Osteoblast (primary cell): ENCODE measurements at places on chromosomes 16 and 17. TPM values are rescaled to one million over a fixed set of nuclear protein-coding genes. Genes with fewer than 3 reads are reported as not detected.

The CCL4L2 gene
- total RNA-seq: not detected in 2 replicates

The EPX gene
- total RNA-seq: not detected in 2 replicates

The KRT27 gene
- not detected in 2 replicates for total RNA-seq

The HOXB4 gene
- total RNA-seq: 0.29 and 0.36 TPM in 2 replicates

The RTN4RL1 gene
- total RNA-seq: 1.1 and 1.5 TPM in 2 replicates

The SLC16A5 gene
- 16.3 and 19.2 TPM in 2 replicates for total RNA-seq

DNA sequence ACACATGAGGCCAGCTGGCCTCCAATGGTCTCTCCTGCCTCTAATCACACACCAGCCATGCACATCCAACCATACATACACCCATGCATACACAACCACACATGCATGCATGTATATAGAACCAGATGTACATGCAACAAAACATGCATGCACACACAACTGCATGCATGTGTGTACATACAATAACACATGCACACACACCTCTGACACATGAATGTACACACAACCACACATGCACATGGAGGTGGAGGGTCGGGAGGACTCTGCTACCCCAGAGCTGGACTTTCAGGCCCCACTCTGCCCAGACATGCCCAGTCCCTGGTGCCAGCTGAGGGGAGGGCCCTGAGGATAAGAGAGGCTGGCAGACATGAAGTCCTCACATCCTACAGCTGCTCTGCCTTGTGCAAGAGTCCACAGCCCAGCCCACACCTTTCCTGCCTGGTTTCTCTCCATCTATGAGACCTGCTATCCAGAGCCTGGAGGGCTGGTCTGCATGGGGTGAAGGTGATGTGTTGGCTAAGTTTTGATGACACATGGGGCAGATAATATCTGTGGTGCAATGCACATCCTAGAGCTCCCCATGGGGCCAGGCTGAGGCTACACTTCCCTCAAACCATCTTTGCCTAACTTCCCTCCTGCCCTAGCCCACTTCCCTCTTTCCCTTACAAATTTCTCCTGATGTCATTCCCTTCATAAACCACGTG lies 50.9 kb upstream of the SDK2 start:
- H3K4me1 ChIP-seq: no peaks in the 10 kb centered on the region
- H3K36me3 ChIP-seq: no peaks in the 10 kb centered on the region
- no peaks in the 10 kb centered on the region for H3K27me3 ChIP-seq

- no peaks in the 10 kb centered on the region for H3K27me3 ChIP-seq
- H3K27ac ChIP-seq: no peak overlapping the region
- H3K36me3 ChIP-seq: no peaks in the 10 kb centered on the region
- no peak for DNase-seq
- H3K4me3 ChIP-seq: no peak overlapping the region
These were observed 5.1 kb downstream of the LYRM9 start for GRCh38 chr17:27888067-27888466.

- peak; percentile 74 for DNase-seq
- H3K27ac ChIP-seq: no peak overlapping the region
- H3K27me3 ChIP-seq: no peaks in the 10 kb centered on the region
- peaks cover 12% of the 10 kb centered on the region for H3K4me1 ChIP-seq
- peak overlapping the region; percentile 68 for H3K4me3 ChIP-seq
These were observed 14.2 kb upstream of the CBFB start for GRCh38 chr16:67014634-67015312.

DNA sequence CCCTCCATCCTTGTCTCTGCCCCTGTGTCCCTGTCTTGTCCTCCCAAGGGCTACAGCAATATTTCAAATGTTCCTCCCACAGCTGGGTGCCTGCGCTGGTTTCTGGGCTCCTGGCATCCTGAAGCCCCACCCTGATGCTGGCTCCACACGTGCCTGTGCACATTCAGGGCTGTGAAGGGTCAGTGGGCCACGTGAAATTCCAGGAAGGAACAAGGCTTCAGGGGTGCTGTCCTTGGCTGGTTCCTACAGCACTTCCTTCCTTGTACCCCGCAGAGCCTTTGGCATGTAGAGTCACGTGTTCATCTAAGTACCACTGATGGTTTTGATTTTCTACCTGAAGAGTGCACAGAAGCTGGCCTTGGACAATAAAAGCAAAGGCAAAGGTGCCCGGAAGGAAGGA lies 57.7 kb upstream of the NLK start:
- H3K27me3 ChIP-seq: peaks cover 3% of the 10 kb centered on the region
- no peak overlapping the region for H3K4me3 ChIP-seq
- H3K36me3 ChIP-seq: no peaks in the 10 kb centered on the region
- H3K4me1 ChIP-seq: peaks cover 7% of the 10 kb centered on the region
- DNase-seq: no peak
- H3K27ac ChIP-seq: no peak overlapping the region

- no peak overlapping the region for H3K4me3 ChIP-seq
- no peaks in the 10 kb centered on the region for H3K27me3 ChIP-seq
- no peak for DNase-seq
- no peak overlapping the region for H3K27ac ChIP-seq
- H3K36me3 ChIP-seq: no peaks in the 10 kb centered on the region
- H3K4me1 ChIP-seq: no peaks in the 10 kb centered on the region
These were observed 65.9 kb downstream of the SPACA3 start for GRCh38 chr17:33057564-33057963.

- H3K27me3 ChIP-seq: peaks cover 46% of the 10 kb centered on the region
- no peak overlapping the region for H3K4me3 ChIP-seq
- H3K27ac ChIP-seq: no peak overlapping the region
- no peaks in the 10 kb centered on the region for H3K36me3 ChIP-seq
- H3K4me1 ChIP-seq: peaks cover 3% of the 10 kb centered on the region
- peak; percentile 86 for DNase-seq
These were observed 424 bp downstream of the YBX2 start for GRCh38 chr17:7293816-7294613.
